ENCODE measurements at places on chromosomes 3 and 15. TPM values are rescaled to one million over a fixed set of nuclear protein-coding genes. Genes with fewer than 3 reads are reported as not detected.

- H3K27me3 ChIP-seq, result no peaks in the 10 kb centered on the region
- H3K4me1 ChIP-seq, result no peaks in the 10 kb centered on the region
- no peak for DNase-seq
- H3K36me3 ChIP-seq, result no peaks in the 10 kb centered on the region
- no peak overlapping the region for H3K4me3 ChIP-seq
Observed at GRCh38 chr15:71595846-71596553, 214.4 kb upstream of the NR2E3 start.

DNA sequence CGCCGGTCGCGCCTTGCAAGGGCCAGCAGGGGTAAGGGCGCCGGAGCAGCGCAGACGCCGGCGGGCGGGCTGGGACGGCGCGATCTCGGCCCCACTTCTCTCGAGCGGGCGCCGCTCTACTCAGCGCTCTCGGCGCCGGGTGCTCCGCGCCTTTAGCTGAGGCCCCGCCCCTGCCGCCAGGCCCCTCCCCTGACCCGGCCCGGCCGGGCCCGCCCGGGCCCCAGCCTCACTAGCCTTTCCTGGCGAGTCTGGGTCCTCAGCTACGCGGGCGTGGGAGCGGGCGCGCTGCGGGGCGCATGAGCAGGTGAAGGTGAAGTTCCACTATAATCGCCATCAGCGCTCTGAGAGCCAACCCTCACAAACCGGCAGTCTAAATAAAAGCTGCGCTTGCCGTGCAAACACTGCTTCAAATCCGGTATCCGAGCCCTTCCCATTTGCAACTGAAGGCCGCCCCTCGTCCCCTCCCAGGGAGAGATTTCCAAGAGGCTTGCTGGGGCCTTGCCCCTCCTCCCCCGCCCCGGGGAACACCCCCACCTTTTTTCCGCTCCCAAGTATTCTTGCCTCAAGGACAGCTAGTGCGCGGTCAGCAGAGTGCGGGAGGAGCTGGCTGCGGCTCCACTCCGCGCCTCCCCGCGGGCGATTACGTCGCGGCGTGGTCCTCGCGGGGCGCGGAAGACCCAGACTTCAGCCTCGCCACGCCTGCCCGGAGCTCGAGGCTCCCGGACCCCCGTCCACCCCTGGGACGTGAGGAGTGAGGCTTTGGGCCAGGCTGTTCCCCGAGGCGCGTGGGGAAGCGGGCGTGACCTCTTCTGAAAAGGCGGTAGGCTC lies at the start of gene RPP25:
Gene RPP25, minus strand, starts transcription at position 125 of the 828 bp plus-strand sequence. CDS start 189 bp downstream, outside the sequence.
- peak within 1 kb of the TSS; percentile 12 for H3K4me3 ChIP-seq
- no peaks in the 10 kb centered on the region for H3K36me3 ChIP-seq
- H3K27ac ChIP-seq, result no peak within 1 kb of the TSS
- peaks cover 19% of the 10 kb centered on the region for H3K27me3 ChIP-seq

Gene ERC2
- polyA plus RNA-seq, result not detected

Gene NPAP1
- not detected for polyA plus RNA-seq

Gene SLC28A1
- not detected for polyA plus RNA-seq

- H3K4me1 ChIP-seq, result peaks cover 12% of the 10 kb centered on the region
- H3K36me3 ChIP-seq, result no peaks in the 10 kb centered on the region
- no peaks in the 10 kb centered on the region for H3K27me3 ChIP-seq
- DNase-seq, result no peak
- H3K27ac ChIP-seq, result no peak overlapping the region
Observed at GRCh38 chr15:74311734-74312444, 55.6 kb downstream of the CYP11A1 start.

Gene TM4SF4
- not detected for polyA plus RNA-seq

DNA sequence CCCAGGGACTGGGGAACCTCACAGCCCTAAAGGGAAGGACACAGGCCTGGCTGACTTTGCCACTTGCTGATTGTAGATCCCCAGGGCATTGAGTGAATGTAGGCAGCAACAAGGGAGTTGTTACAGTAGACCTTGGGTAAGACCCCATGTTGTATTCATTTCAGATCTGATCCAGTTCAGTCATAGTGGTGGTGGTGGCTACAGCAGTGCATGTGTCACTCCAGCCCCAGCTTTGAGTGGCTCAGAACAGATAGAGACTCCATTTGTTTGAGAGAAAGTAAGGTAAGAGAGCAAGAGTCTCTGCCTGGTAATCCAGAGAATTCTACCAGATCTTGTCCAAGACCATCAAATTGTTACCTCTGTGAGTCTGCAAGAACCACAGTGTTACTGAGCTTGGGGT lies 278.7 kb upstream of the SATB1 start:
- H3K27ac ChIP-seq, result no peak overlapping the region
- no peak overlapping the region for H3K4me3 ChIP-seq
- H3K27me3 ChIP-seq, result no peaks in the 10 kb centered on the region
- H3K4me1 ChIP-seq, result no peaks in the 10 kb centered on the region
- no peaks in the 10 kb centered on the region for H3K36me3 ChIP-seq
- no peak for DNase-seq

GRCh38 chr3:112688819-112689218 lies 47.9 kb upstream of the CCDC80 start:
- no peak overlapping the region for H3K4me3 ChIP-seq
- H3K36me3 ChIP-seq, result no peaks in the 10 kb centered on the region
- no peaks in the 10 kb centered on the region for H3K4me1 ChIP-seq
- no peaks in the 10 kb centered on the region for H3K27me3 ChIP-seq
- H3K27ac ChIP-seq, result no peak overlapping the region
- DNase-seq, result no peak

Gene CD276
- polyA plus RNA-seq, result not detected

Gene TLE3
- polyA plus RNA-seq, result 3.6 TPM

- H3K4me3 ChIP-seq, result no peak overlapping the region
- H3K4me1 ChIP-seq, result no peaks in the 10 kb centered on the region
- peaks cover 4% of the 10 kb centered on the region for H3K36me3 ChIP-seq
- no peak overlapping the region for H3K27ac ChIP-seq
- no peak for DNase-seq
Observed at GRCh38 chr15:74656935-74657535, 38.8 kb downstream of the EDC3 start.

Gene CCR8
- polyA plus RNA-seq, result 5.6 TPM

DNA sequence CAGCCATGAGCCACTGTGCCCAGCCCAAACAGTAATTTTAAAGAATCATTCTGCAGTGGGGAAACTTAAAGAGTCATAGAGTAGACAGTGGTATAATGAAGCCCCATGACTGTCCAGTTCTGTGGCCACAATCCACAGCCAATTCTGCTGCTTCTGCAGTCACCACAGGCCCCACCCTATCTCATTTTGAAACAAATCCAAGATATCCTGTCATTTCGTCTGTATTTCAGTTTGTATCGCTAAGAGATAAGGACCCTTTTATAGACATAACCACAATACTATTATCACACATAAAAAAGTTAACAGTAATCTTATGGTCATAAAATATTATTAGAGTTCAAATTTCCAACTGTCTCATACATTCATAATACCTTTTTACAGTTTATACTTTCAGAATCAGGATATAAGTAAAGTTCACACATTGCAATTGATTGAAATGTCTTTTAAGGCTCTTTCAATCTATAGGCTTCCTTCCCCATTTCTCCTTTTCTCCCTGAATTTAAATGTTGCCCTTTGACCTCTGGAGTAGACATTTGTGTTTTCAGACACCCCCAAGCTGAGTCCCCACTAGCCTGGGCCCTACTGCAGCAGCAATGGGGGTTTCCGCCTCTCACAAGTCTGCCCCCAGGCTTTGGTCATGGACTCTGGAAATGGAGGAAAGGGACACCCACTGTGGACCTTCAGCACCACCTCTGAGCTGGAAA lies 4.2 kb upstream of the NUP210 start:
- H3K4me1 ChIP-seq, result peaks cover 65% of the 10 kb centered on the region
- DNase-seq, result no peak
- H3K27me3 ChIP-seq, result no peaks in the 10 kb centered on the region
- no peak overlapping the region for H3K4me3 ChIP-seq

Gene ARPP21
- polyA plus RNA-seq, result not detected

Gene IP6K2
- polyA plus RNA-seq, result 49.4 TPM

Gene CDHR4
- polyA plus RNA-seq, result not detected

- H3K27ac ChIP-seq, result no peak within 1 kb of the TSS
- H3K4me1 ChIP-seq, result peaks cover 10% of the 10 kb centered on the region
- DNase-seq, result no peak
- no peaks in the 10 kb centered on the region for H3K36me3 ChIP-seq
Observed at GRCh38 chr3:72887705-72888545, at the start of gene GXYLT2. GXYLT2 (plus strand) TSS chr3:72888046; CDS start chr3:72888234, 188 bp downstream.

Gene NR2E3
- polyA plus RNA-seq, result not detected

DNA sequence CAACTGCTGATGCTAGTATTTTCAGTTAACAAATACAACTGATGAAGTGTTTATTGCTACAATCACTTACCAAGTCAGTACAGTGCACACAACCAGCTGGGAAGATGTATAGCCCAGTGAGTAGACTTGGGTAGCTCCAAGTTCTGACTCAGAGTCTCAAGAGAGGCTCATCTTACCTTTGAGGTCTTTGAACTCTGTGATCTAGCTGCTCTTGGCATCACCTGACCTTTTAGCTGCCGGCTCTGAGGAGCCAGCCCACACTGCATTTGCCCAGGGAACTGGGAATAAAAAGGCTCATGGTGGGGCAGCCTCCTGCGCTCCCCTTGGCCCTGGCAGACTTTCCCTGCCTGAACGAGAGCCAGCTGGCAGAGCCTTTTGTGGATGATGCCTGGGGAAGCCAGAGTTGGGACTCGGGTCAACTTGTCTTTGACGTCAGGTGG lies 82.6 kb downstream of the CEMIP start:
- DNase-seq, result no peak
- H3K27ac ChIP-seq, result no peak overlapping the region
- no peaks in the 10 kb centered on the region for H3K36me3 ChIP-seq
- no peaks in the 10 kb centered on the region for H3K27me3 ChIP-seq
- H3K4me1 ChIP-seq, result peaks cover 7% of the 10 kb centered on the region
- no peak overlapping the region for H3K4me3 ChIP-seq

GRCh38 chr15:25060472-25060803 lies 105.7 kb downstream of the SNRPN start:
- H3K4me3 ChIP-seq, result no peak overlapping the region
- peaks cover 55% of the 10 kb centered on the region for H3K36me3 ChIP-seq
- DNase-seq, result no peak
